ENCODE measurements at places on chromosomes 1 and 21.

DNA sequence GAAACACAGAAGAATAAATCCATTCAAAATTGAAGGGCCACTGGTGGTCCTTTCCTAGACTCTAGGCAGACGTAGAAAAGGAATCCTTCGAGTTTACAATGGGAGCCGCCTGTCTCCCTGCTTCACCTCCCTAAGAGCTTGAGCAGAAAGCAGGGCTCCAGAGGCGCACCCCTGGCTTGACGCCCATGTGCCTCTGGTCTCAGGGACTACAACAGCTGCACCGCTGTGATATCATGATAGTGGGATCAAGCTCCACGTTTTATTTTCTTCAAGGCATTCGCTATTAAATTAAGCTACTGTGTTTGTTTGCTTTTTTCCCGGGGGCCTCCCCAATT is 403 bp upstream of the C1orf122 start:
- no peak for DNase-seq

DNA sequence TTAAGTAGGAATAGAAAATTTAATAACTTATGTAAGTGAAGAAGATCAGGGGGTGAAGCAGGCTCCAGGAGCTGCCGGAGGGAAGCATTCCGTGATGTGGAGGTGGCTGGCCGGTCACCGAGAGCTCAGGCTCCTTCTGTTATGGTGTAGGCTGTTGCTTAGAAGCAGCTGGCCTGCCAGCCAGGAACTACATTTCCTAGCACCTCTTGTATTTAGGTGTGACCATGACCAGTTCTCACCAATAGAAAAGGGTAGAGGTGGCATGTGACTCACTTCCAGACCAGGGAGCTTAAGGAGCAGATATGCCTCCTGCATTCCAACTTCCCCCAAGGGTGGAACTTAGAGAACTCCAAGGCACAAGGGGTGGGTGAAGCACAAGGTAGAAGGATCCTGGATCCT is 120.7 kb downstream of the ACTL8 start:
- DNase-seq, result no peak

GRCh38 chr1:96845464-96845863 is 123.9 kb downstream of the PTBP2 start:
- no peak for DNase-seq

DNA sequence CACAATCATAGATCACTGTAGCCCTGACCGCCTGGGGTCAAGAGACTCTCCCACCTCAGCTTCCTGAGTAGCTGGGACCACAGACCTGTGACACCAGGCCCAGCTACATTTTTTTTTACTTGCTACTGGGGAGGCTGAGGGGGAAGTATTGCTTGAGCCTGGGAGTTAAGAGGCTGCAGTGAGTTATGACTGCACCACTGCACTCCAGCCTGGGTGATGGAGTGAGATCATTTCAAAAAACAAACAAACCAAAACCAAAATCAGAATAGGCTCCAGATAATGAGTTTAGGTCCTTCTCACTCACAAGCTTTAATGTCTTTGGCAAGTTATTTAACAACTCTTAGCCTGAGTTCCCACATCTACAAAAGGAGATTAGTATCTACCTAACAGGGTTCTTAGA is 22.8 kb downstream of the WDR26 start:
- no peak for DNase-seq

GRCh38 chr1:206792939-206793607 is 20.8 kb upstream of the IL10 start:
- DNase-seq, result no peak

GRCh38 chr1:153441238-153441755 is 19.2 kb downstream of the S100A7 start:
- DNase-seq, result no peak

GRCh38 chr1:61111084-61112004 is 29.0 kb downstream of the NFIA start:
- no peak for DNase-seq

- no peak for DNase-seq
Measured at GRCh38 chr21:18819507-18819906, 415.9 kb upstream of the TMPRSS15 start.

GRCh38 chr1:208369045-208369444 is 124.9 kb upstream of the PLXNA2 start:
- DNase-seq, result no peak

GRCh38 chr1:47333922-47334764 is 553 bp downstream of the CMPK1 start:
- peak; percentile 43 for DNase-seq

DNA sequence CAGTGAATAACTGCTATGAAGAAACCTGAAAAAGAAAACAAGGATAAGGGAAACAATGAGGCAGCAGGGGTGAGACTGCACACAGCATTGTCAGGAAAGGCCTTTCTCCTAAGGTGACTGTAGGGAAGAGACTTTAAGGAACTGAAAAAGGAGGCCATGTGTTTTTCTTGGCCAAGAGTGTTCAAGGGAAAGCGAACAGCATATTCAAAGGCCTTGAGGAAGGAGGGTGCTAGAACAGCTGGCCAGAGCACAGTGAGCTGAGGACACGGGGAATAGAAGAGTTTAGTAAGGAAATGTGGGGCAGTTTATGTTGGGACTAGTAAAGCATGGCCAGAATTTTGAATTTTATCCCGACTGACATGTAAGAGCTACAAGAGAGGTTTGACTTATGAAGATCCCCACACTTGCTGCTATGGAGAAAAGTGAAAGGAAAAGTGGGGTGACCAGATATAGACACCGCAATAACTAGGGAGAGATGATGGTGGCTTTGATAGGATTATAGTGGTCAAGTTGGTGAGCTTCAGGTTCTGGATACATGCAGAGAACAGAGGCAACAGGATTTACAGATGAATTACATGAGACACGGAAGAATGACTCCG is 1.4 kb downstream of the RWDD2B start:
- DNase-seq, result no peak

DNA sequence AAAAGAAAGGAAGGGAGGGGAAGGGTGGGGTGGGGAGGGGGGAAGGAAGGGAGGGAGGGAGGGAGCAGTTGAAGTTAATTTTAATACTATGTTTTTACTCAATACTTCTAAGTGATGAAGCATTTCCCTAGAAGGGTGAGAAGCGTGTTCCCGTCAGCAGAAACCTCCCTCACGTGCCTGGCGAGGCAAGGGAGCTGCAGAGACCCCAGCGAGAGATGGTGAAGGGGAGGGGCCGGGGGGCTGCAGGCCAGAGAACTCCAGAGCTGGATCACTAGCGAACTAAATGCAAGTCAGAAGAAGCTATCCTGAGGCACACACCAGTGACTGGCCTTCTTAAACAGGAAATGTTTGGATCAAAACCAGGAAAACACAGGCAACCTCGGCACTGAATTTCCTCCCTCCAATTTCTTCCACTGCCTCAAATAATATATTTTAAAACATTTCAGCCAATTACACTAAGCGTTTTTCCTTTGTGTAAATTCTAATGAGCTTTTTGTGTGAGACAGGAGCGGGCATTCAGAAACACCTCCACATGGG is 18.0 kb downstream of the WDR4 start:
- DNase-seq, result no peak

DNA sequence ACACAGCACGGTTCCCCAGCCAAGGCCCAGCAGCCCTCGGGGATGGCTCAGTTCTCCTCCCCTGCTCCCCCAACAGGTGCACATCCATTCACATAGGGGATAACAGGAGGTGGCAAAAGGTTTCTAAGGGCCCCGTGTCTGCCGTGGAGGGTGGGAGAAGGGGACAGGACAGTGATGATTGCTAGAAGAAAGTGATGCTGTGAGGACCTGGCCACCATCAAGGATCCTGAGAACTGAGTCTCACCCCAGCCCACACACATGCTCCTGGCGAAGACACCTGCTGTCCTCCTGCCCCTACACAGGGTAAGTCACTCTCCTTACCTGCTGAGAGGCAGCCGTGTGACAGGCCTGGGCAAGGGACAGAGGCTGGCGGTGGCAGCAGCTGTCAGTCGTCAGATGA is 54.5 kb downstream of the GNG4 start:
- DNase-seq, result no peak

GRCh38 chr1:55320891-55321290 is 105.7 kb upstream of the USP24 start:
- DNase-seq, result no peak

DNA sequence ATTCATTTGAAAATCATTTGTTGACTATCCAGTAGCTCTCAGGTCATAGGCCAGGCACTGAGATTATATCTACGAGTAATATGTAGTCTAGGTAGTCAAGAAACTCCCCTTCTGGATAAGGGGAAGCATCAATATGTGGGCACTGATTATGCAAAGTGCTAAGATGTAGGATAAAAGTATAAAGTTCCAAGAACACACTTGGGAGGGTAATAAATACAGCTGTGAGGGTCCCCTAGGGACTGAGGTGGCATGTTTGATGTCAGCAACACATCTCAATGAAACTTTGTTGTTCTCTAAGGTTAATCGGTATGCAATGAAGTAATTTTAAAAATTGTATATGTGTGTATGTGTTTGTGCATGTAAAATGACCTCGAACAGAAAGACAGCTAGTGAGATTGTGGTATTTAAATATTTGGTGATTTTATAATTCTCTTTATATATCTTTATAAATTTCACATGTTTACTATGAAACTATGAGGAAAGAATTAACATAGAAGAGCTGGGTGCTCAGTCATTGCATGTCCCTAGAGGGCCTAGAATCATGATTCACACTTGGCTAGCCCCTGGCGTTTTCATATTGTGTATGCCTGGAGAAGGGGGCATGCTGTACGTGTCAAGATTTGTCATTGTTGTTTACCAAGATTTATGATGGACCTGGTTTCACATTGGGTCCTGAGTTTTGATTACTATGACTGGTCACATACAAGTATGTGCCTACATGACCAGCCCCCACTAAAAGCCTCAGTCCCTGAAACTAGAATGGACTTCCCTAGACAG is 140.1 kb upstream of the DUSP10 start:
- DNase-seq, result no peak

Measured in amniotic stem cell (primary cell).